ENCODE measurements at places on chromosomes 1 and 21. TPM values are rescaled to one million over a fixed set of nuclear protein-coding genes. Genes with fewer than 3 reads are reported as not detected.

- no peak overlapping the region for H3K4me3 ChIP-seq
- H3K36me3 ChIP-seq: no peaks in the 10 kb centered on the region
- peaks cover 45% of the 10 kb centered on the region for H3K27me3 ChIP-seq
- H3K27ac ChIP-seq: no peak overlapping the region
These were observed 13.9 kb upstream of the PRELP start for GRCh38 chr1:203461717-203462116.

GRCh38 chr1:34786521-34787325 lies 5.7 kb downstream of the GJB3 start:
- H3K4me3 ChIP-seq: no peak overlapping the region
- H3K4me1 ChIP-seq: peaks cover 6% of the 10 kb centered on the region
- no peak overlapping the region for H3K27ac ChIP-seq
- peak; percentile 76 for DNase-seq
- peaks cover 22% of the 10 kb centered on the region for H3K27me3 ChIP-seq

- no peaks in the 10 kb centered on the region for H3K4me1 ChIP-seq
- no peaks in the 10 kb centered on the region for H3K36me3 ChIP-seq
- H3K4me3 ChIP-seq: no peak overlapping the region
- peaks cover 48% of the 10 kb centered on the region for H3K27me3 ChIP-seq
- peak; percentile 30 for DNase-seq
These were observed 116.7 kb downstream of the RHOU start for GRCh38 chr1:228852024-228852423.

DNA sequence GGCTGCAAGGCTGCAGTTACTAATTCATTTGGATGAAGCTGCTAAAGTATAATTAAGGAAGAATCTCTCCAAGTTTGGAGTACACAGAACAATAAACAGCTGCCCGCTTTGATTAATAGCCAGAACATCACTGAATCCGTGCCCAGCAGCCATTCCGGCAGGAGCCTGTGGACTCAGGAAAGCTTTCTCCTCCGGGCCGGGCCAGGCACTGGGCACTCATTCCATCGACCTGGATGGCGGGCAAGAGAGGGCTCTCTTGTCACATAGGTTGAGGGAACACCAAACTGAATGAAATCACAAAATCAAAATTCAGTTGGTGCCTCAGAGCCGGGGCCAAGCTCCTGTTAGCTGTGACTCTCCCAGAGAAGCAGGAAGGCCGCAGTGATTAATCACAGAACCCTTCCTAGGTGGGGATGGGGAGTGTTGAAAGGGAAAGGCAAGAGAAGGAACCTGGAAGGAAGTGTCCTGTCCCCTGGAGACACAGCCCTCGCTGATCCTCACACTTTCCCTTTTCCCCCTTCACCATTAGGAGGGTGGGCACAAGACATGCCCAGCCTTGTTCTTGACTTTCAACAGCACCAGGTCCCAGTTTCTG lies 306.7 kb downstream of the NPHP4 start:
- no peak overlapping the region for H3K27ac ChIP-seq
- H3K4me3 ChIP-seq: no peak overlapping the region
- no peaks in the 10 kb centered on the region for H3K27me3 ChIP-seq

- H3K36me3 ChIP-seq: no peaks in the 10 kb centered on the region
- peaks cover 6% of the 10 kb centered on the region for H3K27me3 ChIP-seq
- H3K4me1 ChIP-seq: no peaks in the 10 kb centered on the region
- H3K27ac ChIP-seq: no peak overlapping the region
- DNase-seq: no peak
- no peak overlapping the region for H3K4me3 ChIP-seq
These were observed 126.2 kb downstream of the PRRX1 start for GRCh38 chr1:170790175-170790574.

- no peak for DNase-seq
- H3K27me3 ChIP-seq: no peaks in the 10 kb centered on the region
- no peak overlapping the region for H3K4me3 ChIP-seq
- H3K36me3 ChIP-seq: peaks cover 50% of the 10 kb centered on the region
- no peak overlapping the region for H3K27ac ChIP-seq
These were observed 11.5 kb downstream of the ATPAF1 start for GRCh38 chr1:46656643-46657042.

DNA sequence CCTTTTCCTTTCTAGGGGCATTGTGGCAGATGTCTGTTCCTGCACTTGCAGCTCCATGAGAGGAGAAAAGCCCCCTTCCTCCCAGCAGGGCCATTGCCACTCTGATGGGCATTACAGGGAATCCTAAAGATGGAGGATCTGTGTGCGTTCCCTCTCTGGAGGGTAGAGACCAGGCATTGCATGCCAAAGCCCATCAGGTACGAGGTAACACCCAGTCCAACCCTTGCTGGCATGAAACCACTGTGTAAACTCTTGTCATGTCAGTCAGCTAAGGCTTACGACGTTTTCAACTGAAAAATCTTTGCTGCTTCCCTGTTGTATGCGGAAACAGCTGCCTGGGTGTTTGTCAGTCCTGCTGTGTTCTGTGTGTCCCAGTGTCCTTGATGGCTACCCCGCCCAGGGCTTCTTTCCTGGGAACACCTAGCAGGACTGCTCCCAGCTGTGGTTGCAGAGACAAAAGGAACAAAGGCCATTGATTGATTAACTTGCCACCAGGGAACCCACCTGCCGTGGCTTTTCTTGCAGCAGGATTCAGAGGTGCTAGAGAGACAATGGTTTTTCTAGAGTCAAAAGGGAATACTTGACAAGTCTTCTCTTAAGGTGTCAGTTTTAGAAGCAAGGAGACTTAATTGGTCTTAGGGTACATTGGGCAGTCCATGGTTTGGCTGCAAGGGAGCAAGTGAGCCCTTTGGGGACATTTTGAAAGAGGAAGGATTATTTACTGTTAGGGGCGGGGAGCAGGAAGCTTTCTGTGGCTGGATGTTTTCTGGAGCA lies 24.6 kb downstream of the B3GALT5 start:
- no peak overlapping the region for H3K27ac ChIP-seq
- no peaks in the 10 kb centered on the region for H3K36me3 ChIP-seq
- no peaks in the 10 kb centered on the region for H3K27me3 ChIP-seq
- no peak overlapping the region for H3K4me3 ChIP-seq
- DNase-seq: no peak

GRCh38 chr1:236141447-236142252 lies 689 bp upstream of the GPR137B start:
- no peak overlapping the region for H3K27ac ChIP-seq
- H3K36me3 ChIP-seq: peaks cover 6% of the 10 kb centered on the region
- peaks cover 48% of the 10 kb centered on the region for H3K27me3 ChIP-seq
- peak overlapping the region; percentile 69 for H3K4me3 ChIP-seq

GRCh38 chr1:105785021-105785420 lies 1271.5 kb upstream of the PRMT6 start:
- H3K36me3 ChIP-seq: no peaks in the 10 kb centered on the region
- DNase-seq: no peak
- no peak overlapping the region for H3K4me3 ChIP-seq
- H3K4me1 ChIP-seq: no peaks in the 10 kb centered on the region

- peaks cover 62% of the 10 kb centered on the region for H3K27me3 ChIP-seq
- H3K36me3 ChIP-seq: peaks cover 34% of the 10 kb centered on the region
- peak overlapping the region; percentile 80 for H3K4me3 ChIP-seq
These were observed 595 bp downstream of the GLUL start for GRCh38 chr1:182391028-182391361.

DNA sequence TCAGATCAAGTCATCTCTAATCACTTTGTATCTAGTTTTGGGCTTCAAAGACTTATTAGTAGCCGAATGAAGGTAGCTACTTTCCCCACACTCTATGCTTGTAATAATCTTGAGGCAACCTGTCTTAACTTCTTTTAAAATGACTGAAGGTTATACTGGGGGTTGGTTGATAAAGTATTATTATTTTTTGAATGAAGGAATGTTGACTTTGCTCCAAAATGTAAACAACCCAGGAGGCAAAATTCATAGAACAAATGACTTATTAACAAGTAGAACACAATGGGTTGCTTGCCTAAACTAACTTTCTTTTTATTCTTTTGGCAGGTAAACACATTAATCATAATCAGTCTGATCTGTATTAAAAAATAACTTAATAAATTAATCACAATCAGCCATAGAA lies 440.0 kb downstream of the USP25 start:
- no peak overlapping the region for H3K27ac ChIP-seq
- no peaks in the 10 kb centered on the region for H3K36me3 ChIP-seq
- no peaks in the 10 kb centered on the region for H3K4me1 ChIP-seq

- DNase-seq: peak; percentile 64
- no peaks in the 10 kb centered on the region for H3K27me3 ChIP-seq
- H3K4me1 ChIP-seq: no peaks in the 10 kb centered on the region
- H3K4me3 ChIP-seq: no peak overlapping the region
- H3K36me3 ChIP-seq: no peaks in the 10 kb centered on the region
- no peak overlapping the region for H3K27ac ChIP-seq
These were observed 58.8 kb upstream of the SPATA6 start for GRCh38 chr1:48530727-48531351.

DNA sequence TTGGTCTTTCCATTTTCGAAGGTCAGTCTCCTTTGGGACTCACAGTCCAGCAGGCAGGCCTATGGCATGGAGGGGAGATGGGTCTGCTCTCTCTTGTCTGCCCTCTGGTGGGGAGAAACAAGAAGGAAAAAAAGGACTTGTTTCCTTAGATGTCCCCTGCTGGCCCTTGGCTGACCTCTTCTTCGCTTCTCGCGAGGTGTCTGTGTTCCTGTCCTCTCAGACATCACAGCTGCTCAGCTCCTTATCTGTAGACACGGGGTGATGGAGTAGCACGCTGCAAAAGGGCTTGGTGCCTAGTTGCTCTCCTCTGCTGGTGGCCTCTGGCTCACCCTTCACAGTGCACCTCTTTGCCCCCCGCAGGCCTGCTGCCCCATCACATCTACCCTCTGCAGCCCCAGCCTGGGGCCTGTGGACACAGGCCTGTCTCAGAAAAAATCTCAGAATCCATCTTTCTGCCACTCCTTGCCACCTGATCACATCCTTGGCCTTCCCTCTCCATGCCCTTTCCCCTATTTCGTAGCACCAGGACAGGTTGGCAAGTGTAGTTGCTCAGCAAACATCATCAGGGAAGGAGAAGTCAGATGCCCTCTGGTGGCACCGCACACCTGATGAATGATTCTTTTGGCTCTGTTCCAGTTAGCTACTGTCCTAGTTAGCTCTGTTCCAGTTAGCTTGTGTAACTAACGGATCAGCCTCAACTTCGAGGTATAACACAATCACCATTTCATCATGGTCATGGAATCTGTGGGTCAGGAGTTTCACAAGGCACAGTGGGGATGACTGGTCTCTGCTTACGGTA lies 18.7 kb upstream of the AK2 start:
- peaks cover 4% of the 10 kb centered on the region for H3K27me3 ChIP-seq
- peaks cover 3% of the 10 kb centered on the region for H3K36me3 ChIP-seq
- no peak overlapping the region for H3K27ac ChIP-seq
- peak; percentile 49 for DNase-seq
- H3K4me3 ChIP-seq: no peak overlapping the region

Gene PRAMEF8
- total RNA-seq: not detected

Gene LCE1A
- total RNA-seq: not detected

Gene TNFAIP8L2
- total RNA-seq: 14.5 TPM

Gene CAMK1G
- not detected for total RNA-seq

Gene TMEM82
- total RNA-seq: not detected

Gene PUSL1
- total RNA-seq: 27.2 TPM

Gene EVA1C
- total RNA-seq: 7.6 TPM

Gene DNASE2B
- total RNA-seq: not detected

Gene GPATCH2
- total RNA-seq: 8.6 TPM

Measured in activated CD8-positive, alpha-beta memory T cell treated with anti-CD3 and anti-CD28 coated beads, Interleukin-2, amount 10 ng/mL, durations not matched to agents 7 days and 5 days (primary cell).